A172 (cell line): ENCODE measurements at places on chromosomes 2 and 18. TPM values are rescaled to one million over a fixed set of nuclear protein-coding genes. Genes with fewer than 3 reads are reported as not detected.

ANKRD29 gene
- 3.8 and 4.0 TPM in 2 replicates for total RNA-seq

SP100 gene
- total RNA-seq, result 60.7 and 66.5 TPM in 2 replicates

CFAP210 gene
- total RNA-seq, result not detected in 2 replicates

SETBP1 gene
- 0.10 and 0.14 TPM in 2 replicates for total RNA-seq

GNAL gene
- 1.6 and 3.5 TPM in 2 replicates for total RNA-seq

ZNF519 gene
- 11.1 and 19.4 TPM in 2 replicates for total RNA-seq

TFPI gene
- total RNA-seq, result 166 and 226 TPM in 2 replicates

ANTXR1 gene
- 57.0 and 83.5 TPM in 2 replicates for total RNA-seq

CAPN10 gene
- total RNA-seq, result 15.4 and 22.2 TPM in 2 replicates

DLX1 gene
- 3.9 and 5.3 TPM in 2 replicates for total RNA-seq

EPAS1 gene
- 8.0 and 14.0 TPM in 2 replicates for total RNA-seq

ABCB11 gene
- total RNA-seq, result not detected in 2 replicates

ATOH8 gene
- total RNA-seq, result 1.7 and 3.2 TPM in 2 replicates

RAPGEF4 gene
- 0.62 TPM in 1 of 2 replicates, not detected in the other for total RNA-seq

ACKR3 gene
- total RNA-seq, result 1.3 and 1.7 TPM in 2 replicates

MARCHF4 gene
- total RNA-seq, result 6.4 and 6.9 TPM in 2 replicates

BBS5 gene
- 1.7 and 2.0 TPM in 2 replicates for total RNA-seq
